Spleen (tissue), 13 donors: ENCODE measurements at places on chromosomes 3 and 15. TPM values are rescaled to one million over a fixed set of nuclear protein-coding genes. Genes with fewer than 3 reads are reported as not detected.

DNA sequence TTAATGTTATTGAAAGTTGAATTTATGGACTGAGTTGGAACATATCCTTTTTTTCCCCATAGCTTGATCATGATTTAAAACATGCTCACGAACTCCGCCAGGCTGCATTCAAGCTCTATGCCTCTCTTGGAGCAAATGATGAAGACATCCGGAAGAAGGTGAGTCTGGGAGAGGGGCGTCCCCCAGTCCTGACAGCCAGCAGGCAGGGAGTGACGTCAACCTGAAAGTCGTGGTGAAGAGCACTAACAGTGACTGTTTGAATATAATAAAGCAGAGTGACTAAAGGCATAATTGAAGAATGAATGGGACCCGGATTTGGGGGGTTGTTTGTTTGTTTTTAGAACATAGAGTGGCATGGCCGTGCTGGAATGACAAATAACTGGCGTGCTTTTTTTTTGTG is 57.9 kb downstream of the ARMC8 start:
- DNase-seq = no peak

GRCh38 chr3:62986061-62986460 is 110.8 kb upstream of the CADPS start:
- no peak for DNase-seq

The ITIH4 gene
- total RNA-seq = 9.9 TPM

- DNase-seq = no peak
Measured at GRCh38 chr3:5479229-5479799, 291.8 kb downstream of the EDEM1 start.

The TSEN2 gene
- total RNA-seq = 20.6 TPM

DNA sequence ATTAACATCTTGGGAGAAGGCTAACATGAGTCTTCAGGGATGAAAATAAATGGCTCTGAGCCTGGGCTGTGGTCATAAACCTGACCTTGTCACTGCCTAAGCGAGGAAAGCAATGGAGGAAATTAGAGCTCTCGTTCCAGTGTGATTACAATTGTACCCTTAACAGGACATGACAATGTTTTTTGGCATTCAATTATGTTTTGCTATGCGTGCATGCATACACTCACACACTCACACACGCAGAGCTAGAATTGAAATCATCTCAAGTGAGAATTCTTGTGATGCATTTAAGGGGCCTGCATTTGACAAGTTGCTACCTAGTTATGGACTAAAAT is 24.1 kb downstream of the ZNF80 start:
- no peak for DNase-seq

DNA sequence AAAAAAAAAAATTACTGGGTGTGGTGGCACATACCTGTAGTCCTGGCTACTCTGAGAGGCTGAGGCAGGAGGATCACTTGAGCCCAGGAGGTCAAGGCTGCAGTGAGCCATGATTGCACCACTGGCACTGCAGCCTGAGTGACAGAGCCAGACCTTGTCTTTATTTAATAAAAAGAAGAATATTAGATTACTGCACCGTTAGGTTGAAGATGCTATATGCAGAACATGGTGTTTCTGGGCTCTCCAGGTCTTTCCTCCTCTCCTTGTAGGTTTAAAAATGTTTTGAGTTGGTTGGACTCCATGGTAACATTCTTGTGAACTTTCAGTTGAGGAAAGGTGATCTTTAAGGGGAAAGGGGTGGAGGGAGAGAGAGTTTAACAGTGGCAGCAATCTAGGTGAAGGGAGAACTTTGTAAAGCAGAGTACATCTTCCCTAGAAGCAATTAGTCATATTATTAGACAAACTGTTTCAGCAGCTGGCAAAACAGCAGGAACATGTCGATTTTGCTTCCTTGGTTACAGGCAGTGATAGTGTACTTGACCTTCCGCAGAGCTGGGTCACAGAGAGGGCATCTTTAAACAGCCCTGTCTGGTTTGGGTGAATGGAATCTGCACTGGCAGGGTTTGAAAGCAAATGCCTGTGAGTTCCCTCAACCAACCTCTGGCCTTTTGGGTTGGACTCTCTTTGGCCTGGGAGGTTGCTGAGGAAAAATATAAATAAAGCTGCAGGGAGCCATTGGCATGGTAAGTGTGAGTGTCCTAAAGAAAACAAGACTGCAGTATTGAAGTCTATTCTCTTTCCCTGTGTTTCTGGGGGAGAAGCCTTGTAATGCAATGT is 42.8 kb downstream of the NR2C2 start:
- DNase-seq = no peak

DNA sequence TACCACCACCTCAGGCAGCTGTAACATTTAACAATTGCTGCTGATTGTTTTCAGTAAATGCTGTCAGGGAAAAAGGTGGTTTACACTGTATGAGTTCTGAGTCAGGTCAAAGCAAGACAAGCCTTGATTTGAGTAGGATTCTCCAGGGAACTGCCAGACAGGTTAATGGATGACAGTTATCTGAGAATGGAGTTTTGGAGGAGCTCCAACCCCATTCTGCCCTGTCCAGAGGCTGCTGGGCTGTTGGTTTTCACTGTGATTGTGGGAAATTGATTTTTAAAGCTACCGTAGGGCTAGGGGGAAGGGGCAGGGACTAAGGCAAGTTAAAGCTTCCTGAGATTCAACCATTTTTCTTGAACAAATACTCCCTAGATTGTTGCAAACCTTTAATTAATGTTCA is 39.9 kb downstream of the TICRR start:
- DNase-seq = no peak

The IGSF10 gene
- total RNA-seq = 2.3 TPM

The OR4F6 gene
- total RNA-seq = not detected

The XIRP1 gene
- total RNA-seq = 0.51 TPM

The USP50 gene
- total RNA-seq = 0.57 TPM
